ENCODE measurements at places on chromosomes 13 and 19. TPM values are rescaled to one million over a fixed set of nuclear protein-coding genes. Genes with fewer than 3 reads are reported as not detected.

Gene ANKRD24
- 0.46 TPM for total RNA-seq

Gene OR7C1
- total RNA-seq: not detected

Gene TMED1
- 29.0 TPM for total RNA-seq

Gene TNNT1
- total RNA-seq: 192 TPM

Gene TEX29
- total RNA-seq: 0.43 TPM

Gene ZNF835
- total RNA-seq: 5.1 TPM

Gene LRRC63
- total RNA-seq: 0.14 TPM

Gene FFAR1
- total RNA-seq: not detected

Gene IRGC
- not detected for total RNA-seq

DNA sequence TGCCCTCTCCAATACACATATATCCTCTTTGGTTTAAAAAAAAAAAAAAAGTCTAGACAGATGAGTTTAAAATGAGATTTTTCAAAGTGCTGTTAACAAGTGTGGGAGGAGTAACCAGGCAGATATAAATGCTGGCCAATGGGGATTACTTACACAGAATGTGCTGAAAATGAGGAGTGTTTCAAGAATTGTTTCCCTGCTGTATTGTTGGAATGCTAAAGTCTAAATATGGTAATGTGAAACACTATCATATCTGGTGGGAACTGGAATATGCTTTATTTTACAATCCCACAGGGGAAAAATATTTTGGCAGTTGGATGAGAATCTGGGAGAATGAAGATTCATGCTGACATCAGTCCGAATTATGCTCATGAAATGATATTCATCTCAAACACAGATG is 250.7 kb downstream of the DCT start:
- no peaks in the 10 kb centered on the region for H3K4me1 ChIP-seq
- peak overlapping the region; percentile 24 for H3K27ac ChIP-seq
- DNase-seq: no peak
- H3K4me3 ChIP-seq: no peak overlapping the region

GRCh38 chr19:35354898-35355297 is 3.4 kb upstream of the FFAR3 start:
- H3K27ac ChIP-seq: no peak overlapping the region
- no peaks in the 10 kb centered on the region for H3K27me3 ChIP-seq
- no peaks in the 10 kb centered on the region for H3K36me3 ChIP-seq
- peaks cover 3% of the 10 kb centered on the region for H3K4me1 ChIP-seq
- no peak overlapping the region for H3K4me3 ChIP-seq

GRCh38 chr13:86051134-86052103 is 252.2 kb upstream of the SLITRK6 start:
- DNase-seq: no peak
- no peaks in the 10 kb centered on the region for H3K36me3 ChIP-seq
- H3K4me1 ChIP-seq: no peaks in the 10 kb centered on the region
- H3K27me3 ChIP-seq: no peaks in the 10 kb centered on the region

DNA sequence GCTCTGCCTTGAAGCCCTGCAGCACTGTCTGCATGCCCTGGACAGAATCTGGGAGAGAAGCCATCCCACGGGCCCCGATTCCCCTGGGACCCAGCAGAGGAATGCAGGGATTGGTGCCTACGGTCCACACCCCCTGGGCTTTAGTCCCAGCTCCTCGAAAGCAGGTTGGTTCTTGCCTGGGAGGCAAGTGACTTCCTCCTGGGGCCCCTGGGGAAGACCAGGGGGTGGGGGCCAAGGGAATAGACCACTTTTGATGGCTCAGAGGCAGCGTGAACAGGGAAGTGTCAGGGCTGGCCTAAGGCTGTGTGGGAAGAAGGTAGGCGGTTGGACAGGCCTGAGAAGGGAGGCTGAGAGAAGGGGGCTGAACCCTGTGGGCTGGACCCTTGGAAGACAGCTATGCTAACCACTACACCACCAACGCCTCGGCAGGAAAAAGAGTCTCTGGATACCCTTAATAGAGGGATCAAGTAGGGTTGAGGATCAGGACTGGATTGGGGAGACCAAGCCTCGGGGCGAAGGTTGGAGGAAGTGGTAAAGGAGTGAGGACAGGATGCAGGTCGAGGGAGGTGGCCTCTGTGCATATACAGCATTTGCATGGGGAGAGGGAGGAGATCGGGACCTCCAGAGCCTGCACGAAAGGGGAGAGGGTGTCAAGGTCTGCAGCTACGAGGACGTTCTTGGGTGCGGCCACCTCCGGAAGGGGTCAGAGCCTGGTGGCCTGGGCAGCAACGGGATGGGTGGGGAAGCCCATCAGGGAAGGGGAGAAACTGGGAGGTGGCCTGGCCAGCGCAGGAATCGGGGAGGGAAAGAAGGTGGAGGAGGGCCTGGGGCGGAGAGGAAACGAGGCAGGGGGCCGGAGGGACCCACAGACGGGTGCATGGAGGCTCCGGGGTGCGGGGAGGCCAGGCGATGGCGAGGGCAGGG is 709 bp downstream of the DPP9 start:
- H3K4me1 ChIP-seq: peaks cover 30% of the 10 kb centered on the region
- no peaks in the 10 kb centered on the region for H3K27me3 ChIP-seq
- H3K36me3 ChIP-seq: peaks cover 38% of the 10 kb centered on the region
- peak overlapping the region; percentile 89 for H3K27ac ChIP-seq
- DNase-seq: no peak
- peak overlapping the region; percentile 95 for H3K4me3 ChIP-seq

DNA sequence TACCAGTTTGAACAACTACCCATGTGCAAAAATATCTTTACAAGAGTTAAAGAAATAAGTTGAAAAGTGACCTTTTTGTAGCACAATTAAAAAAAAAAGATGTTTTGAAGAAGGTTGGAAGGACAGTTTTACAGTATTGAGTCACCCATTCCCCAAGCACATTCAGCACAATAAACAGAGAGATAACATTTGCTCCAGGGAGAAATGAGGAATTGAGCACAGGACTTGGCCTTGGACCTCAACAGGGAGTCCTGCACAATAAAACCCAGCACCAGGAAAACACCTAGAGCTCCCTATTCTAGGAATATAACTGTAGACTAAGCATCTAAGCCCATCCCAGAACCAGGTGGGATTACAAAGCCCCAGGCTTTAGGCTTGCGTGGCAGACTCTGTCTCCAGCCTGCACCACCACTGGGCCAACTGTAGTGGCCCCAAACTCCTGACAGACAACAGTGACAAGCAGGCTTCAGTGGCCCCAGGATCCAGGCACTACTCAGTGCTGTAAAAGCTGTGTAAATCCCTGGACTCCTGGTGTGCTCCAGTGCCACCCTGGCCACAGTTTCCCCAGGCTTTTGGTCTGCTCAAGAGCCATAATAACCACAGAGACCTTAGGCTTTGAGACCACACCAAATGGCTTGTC is 857.2 kb downstream of the SLITRK1 start:
- H3K27ac ChIP-seq: no peak overlapping the region
- no peak for DNase-seq
- no peaks in the 10 kb centered on the region for H3K4me1 ChIP-seq
- no peak overlapping the region for H3K4me3 ChIP-seq
- H3K27me3 ChIP-seq: no peaks in the 10 kb centered on the region

DNA sequence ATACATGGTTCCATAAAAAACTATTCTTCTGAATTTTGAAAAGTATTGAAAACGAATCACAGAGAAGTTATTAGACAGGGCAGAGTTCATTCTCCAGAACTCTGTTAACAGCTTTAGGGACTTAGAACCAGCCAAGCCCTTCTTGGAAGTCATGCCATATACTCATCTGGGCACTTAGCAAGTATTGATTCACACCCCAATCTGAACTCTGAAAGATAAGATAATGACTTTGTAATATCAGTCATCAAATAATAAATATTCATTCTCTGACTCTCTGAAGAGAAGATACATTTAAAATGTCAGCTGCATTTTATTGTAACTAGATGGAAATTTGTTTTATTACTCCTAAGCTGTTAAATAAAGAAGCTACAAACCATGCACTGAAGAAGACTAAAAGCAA is 43.8 kb upstream of the ITM2B start:
- H3K27ac ChIP-seq: no peak overlapping the region
- no peaks in the 10 kb centered on the region for H3K4me1 ChIP-seq
- no peaks in the 10 kb centered on the region for H3K36me3 ChIP-seq
- no peak overlapping the region for H3K4me3 ChIP-seq

GRCh38 chr13:110797230-110797877 is 83.9 kb downstream of the ING1 start:
- H3K27me3 ChIP-seq: peaks cover 5% of the 10 kb centered on the region
- H3K27ac ChIP-seq: no peak overlapping the region
- no peak overlapping the region for H3K4me3 ChIP-seq
- H3K4me1 ChIP-seq: no peaks in the 10 kb centered on the region
- H3K36me3 ChIP-seq: no peaks in the 10 kb centered on the region

DNA sequence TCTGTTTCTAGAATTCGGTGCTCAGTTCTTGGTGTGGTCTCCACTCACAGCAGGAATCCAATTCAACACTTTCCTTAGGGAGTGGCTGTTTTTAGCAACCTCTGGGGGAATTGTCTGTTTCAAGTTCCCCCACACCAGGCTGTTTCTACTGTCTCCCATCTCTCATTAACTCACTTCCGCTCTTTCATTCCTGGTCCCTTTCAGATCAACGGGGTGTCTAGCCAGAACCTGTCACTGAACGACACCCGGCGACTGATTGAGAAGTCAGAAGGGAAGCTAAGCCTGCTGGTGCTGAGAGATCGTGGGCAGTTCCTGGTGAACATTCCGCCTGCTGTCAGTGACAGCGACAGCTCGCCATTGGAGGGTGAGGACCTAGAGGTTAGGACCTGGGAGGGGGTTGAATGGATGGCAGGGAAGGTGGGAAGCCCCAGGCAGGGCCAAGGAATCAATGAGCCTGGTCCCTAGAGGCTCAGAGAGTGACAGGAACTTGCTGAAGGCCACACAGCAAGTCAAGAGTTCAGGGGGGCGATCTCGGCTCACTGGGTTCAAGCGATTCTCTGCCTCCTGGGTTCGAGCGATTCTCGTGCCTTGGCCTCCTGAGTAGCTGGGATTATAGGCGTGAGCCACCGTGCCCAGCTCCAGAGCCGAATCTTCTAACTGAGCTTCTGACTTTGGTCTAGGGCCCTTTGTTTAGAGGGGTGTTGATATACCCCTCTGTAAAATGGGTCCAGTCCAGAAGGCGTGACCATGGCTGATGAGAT is 25.5 kb downstream of the TJP3 start:
- H3K27me3 ChIP-seq: no peaks in the 10 kb centered on the region
- H3K4me3 ChIP-seq: no peak overlapping the region
- H3K36me3 ChIP-seq: no peaks in the 10 kb centered on the region
- H3K27ac ChIP-seq: no peak overlapping the region

GRCh38 chr19:16283210-16284061 is 41.2 kb upstream of the KLF2 start:
- no peaks in the 10 kb centered on the region for H3K27me3 ChIP-seq
- peak overlapping the region; percentile 97 for H3K27ac ChIP-seq
- H3K36me3 ChIP-seq: no peaks in the 10 kb centered on the region
- peaks cover 6% of the 10 kb centered on the region for H3K4me1 ChIP-seq
- peak overlapping the region; percentile 44 for H3K4me3 ChIP-seq

- H3K4me1 ChIP-seq: peaks cover 11% of the 10 kb centered on the region
- H3K27ac ChIP-seq: no peak overlapping the region
- H3K27me3 ChIP-seq: no peaks in the 10 kb centered on the region
- no peak overlapping the region for H3K4me3 ChIP-seq
Measured at GRCh38 chr13:44908712-44909111, 80.6 kb downstream of the NUFIP1 start.

GRCh38 chr13:52949742-52950141 is 78.9 kb upstream of the OLFM4 start:
- no peak overlapping the region for H3K4me3 ChIP-seq
- no peaks in the 10 kb centered on the region for H3K27me3 ChIP-seq
- DNase-seq: no peak
- H3K27ac ChIP-seq: no peak overlapping the region
- no peaks in the 10 kb centered on the region for H3K4me1 ChIP-seq

GRCh38 chr19:50893047-50893736 is 18.0 kb downstream of the KLK4 start:
- H3K4me3 ChIP-seq: no peak overlapping the region
- peaks cover 2% of the 10 kb centered on the region for H3K27me3 ChIP-seq
- no peak for DNase-seq
- H3K4me1 ChIP-seq: no peaks in the 10 kb centered on the region
- H3K36me3 ChIP-seq: no peaks in the 10 kb centered on the region
- H3K27ac ChIP-seq: no peak overlapping the region

- peak within 1 kb of the TSS; percentile 98 for H3K27ac ChIP-seq
- peak within 1 kb of the TSS; percentile 77 for H3K4me3 ChIP-seq
- no peaks in the 10 kb centered on the region for H3K27me3 ChIP-seq
- DNase-seq: peak; percentile 99
Measured at GRCh38 chr19:58380662-58381459, at the start of gene ZNF837. Gene ZNF837 (minus strand): TSS chr19:58381030. CDS start chr19:58369332, 11,698 bp downstream.

GRCh38 chr13:77218274-77218673 is 108.6 kb downstream of the MYCBP2 start:
- DNase-seq: no peak
- H3K36me3 ChIP-seq: peaks cover 89% of the 10 kb centered on the region
- H3K27me3 ChIP-seq: no peaks in the 10 kb centered on the region
- H3K4me3 ChIP-seq: no peak overlapping the region

DNA sequence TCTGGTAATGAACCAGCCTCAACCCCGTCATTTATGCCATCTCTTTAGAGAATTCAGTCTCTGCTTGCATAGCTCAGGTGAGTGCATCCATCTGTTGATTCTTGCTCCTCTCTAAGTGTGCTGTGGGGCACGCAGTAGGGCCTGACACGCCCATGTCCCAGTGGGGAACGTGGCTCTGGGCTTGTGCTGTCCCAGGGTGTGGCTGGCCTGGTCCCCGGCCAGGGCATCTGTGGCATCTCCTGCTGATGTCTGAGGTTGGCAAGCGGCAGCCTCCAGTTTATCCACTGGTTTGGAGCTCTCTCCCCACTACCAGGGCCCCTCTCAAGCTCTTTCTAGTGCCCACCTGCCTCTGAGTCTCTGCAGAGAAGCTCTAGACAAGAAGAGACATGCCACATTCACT is 146.6 kb upstream of the GJB6 start:
- H3K36me3 ChIP-seq: no peaks in the 10 kb centered on the region
- no peaks in the 10 kb centered on the region for H3K4me1 ChIP-seq
- no peak overlapping the region for H3K27ac ChIP-seq

- no peak overlapping the region for H3K27ac ChIP-seq
- peaks cover 4% of the 10 kb centered on the region for H3K4me1 ChIP-seq
- peaks cover 4% of the 10 kb centered on the region for H3K36me3 ChIP-seq
- H3K4me3 ChIP-seq: no peak overlapping the region
- no peak for DNase-seq
Measured at GRCh38 chr19:48926909-48927308, 6.6 kb upstream of the DHDH start.

DNA sequence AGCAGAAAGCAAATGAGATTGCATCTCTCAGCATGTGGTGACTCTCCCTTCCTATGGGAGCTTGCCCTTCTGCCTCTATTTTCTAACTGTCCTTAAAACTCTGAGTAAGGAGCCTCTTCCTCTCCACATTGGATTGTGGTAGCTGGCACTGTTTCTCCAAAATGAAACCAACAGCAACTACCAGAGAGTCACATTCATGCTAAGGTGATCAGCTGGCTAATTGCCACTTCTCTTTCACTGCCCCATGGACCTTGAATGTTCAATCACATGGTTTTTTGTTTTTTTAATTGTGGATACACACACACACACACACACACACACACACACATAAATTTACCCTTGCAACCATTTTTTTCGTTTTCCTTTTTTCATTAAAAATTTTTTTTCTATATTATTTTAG is 154.7 kb upstream of the TSC22D1 start:
- DNase-seq: no peak
- H3K36me3 ChIP-seq: no peaks in the 10 kb centered on the region
- H3K4me3 ChIP-seq: no peak overlapping the region
- no peaks in the 10 kb centered on the region for H3K27me3 ChIP-seq
